ENCODE measurements at places on chromosomes 1 and 21.

GRCh38 chr1:203858055-203858454 is 3.3 kb upstream of the SNRPE start:
- no peak for DNase-seq

- DNase-seq = no peak
Measured at GRCh38 chr1:171913385-171913784, 72.1 kb downstream of the DNM3 start.

GRCh38 chr1:74038042-74038441 is 159.9 kb downstream of the LRRIQ3 start:
- no peak for DNase-seq

- DNase-seq = no peak
Measured at GRCh38 chr1:161988413-161988812, 35.3 kb downstream of the OLFML2B start.

Measured in right forelimb (tissue), 1 donor.